ENCODE measurements at places on chromosomes 1 and 21.

DNA sequence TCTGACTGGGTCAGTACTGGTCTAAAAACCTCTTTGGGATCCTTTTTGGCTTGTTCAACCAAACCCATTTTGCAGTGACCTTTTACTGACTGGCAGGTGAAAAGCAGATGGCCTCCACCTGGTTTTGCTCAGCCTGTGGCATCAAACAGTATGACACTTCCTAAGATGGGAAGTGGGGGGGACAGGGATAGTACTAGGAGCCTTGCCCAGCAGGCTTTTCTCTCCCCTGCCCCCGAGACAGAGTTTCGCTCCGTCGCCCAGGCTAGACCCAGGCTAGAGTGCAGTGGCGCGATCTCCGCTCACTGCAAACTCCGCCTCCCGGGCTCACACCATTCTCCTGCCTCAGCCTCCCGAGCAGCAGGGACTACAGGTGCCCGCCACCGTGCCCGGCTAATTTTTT lies 18.3 kb downstream of the INTS3 start:
- no peak for DNase-seq

GRCh38 chr21:46368533-46369285 lies 44.8 kb downstream of the PCNT start:
- no peak for DNase-seq

DNA sequence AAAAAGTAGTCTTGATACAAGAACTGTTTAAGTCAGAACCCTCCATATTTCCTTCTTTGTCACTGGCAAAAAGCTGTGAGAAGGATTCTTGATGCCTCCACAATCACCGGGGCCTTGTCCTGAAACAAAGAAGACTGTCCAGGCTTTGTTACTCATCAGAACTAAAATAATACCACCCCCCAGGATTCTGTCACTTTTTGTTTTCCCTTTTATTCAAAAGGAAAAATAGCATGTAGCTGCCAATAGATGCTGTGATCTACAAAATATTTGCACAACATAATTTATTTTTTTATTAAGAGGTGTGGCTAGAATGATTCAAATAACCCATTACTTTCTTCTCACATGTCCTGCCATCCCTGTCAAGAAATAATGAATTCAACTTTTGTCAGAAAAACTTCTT lies 173.7 kb downstream of the LYPLAL1 start:
- DNase-seq = no peak

DNA sequence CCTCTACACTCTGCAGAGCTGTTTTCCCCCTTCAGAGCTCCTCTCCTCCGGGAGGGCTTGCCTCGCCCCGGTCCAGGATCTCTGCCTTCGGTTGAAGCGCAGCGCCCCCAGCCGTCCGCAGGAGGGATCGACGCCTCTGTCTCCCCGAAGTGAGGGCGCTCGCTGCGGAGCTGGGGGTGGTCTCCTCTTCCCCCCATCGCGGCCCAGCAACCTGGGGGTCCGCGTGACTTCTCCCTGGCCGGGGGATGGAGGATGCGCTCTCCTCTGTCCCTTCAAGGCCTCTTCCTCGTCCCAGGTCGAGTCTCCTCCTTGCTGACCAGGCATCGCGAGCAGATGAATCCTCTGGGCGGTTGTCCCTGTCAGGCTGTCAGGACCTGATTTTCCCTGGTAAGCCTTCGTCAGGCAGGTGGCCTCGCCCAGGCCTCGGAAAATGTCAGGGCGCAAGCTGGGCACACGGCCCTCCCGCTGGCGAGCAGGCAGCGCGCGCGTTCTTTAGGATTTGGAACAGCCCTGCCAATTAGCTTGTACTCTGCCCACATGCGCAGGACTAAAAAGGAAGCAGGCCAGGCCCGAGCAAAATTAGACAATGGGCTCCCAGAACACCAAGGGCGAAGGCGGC lies 90.5 kb downstream of the EDEM3 start:
- no peak for DNase-seq

GRCh38 chr1:232273011-232273410 lies 356.9 kb downstream of the SIPA1L2 start:
- DNase-seq = no peak

- no peak for DNase-seq
Measured at GRCh38 chr1:245378745-245379144, 224.0 kb downstream of the KIF26B start.

DNA sequence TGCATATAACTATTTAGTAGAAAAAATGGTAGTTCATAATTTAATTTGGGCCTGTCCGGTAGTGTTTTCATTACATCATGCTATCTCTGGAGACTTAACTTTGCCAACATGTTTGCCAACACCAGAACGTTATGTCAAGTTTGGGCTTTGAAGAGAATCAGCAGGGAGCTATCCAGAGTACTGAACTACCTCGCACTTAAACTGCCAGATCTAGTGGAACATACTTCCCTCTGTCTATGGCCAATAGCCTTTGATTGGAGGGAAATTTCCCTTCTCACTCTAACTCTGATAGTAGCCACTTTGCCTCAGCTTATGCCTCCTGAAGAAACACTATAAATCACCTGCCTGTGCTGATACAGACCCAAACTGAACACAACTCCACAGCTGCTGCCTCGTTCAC lies 10.0 kb downstream of the LRRC53 start:
- no peak for DNase-seq

DNA sequence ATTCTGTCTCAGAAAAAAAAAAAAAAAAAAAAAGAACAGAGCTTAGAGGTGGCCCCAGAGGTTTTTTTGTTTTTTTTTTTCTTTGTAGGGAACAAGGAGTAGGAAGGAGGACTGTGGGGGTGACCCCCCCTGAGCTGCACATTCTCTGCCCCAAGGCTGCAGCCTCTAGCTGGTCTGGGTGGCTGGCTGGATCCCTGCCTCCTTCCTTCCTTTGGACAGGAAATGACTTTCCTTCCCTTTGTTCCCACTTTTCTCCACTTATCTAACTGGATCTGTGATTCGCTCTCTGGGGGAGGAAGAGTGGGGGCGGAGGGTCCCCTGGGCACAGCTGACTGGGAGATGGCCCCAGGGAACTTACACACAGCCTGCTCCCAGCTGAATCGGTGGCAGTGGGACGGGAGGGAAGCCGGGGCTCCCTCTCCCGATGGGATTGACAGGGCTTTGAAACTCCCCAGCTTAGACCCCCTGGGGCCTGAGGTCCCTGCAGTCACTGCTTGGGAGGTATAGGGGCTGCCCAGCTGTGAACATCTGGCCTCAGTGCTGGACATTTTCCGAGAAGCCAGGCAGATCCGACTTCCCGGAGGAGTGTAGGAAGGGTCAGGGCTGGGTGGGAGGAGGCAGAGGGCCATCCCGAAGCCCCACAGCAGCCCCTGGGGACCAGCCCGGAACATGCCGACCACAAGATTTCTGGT lies 2.1 kb downstream of the FBLIM1 start:
- no peak for DNase-seq

GRCh38 chr1:16628361-16629111 lies 15.2 kb upstream of the NBPF1 start:
- no peak for DNase-seq

- no peak for DNase-seq
Measured at GRCh38 chr1:177464686-177465085, 293.9 kb downstream of the BRINP2 start.

Data from HS-27A (cell line).